ENCODE measurements at places on chromosomes 1 and 21.

DNA sequence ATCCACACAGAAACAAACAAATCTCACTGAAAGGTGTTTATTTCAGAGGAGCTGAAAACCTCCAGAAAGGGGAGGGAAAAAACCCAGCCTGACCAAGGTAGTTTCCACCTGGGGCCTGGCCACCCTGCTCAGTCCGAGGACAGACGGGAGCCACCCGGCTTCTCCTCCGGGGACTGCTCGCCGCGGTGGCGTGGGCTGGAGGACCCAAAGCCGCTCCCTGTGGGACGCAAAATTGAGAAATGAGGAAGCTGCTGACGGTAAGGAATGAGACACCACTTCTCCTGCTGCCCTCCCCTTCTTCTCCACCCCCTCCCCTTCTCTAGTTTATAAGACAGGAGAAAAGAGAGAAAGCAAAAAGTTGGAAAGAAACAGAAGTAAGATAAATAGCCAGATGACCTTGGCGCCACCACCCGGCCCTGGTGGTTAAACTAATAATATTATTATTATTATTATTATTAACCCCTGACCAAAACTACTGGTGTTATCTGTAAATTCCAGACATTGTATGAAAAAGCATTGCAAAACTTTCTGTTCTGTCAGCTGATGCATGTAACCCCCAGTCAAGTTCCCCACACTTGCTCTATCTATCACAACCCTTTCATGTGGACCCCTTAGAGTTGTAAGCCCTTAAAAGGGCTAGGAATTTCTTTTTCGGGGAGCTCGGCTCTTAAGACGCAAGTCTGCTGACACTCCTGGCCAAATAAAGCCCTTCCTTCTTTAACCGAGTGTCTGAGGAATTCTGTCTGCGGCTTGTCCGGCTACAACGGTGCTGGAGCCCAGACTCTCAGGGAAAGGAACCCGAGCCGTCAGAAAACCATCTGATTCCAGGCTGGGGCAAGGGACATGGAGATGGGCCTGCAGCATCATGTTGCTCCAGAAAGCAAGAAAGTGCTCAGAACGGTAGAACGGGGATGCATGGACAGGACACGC is 12.5 kb downstream of the ITGB2 start:
- peak; percentile 18 for DNase-seq

GRCh38 chr1:240004086-240004749 is 87.5 kb upstream of the FMN2 start:
- no peak for DNase-seq

- DNase-seq, result peak; percentile 99
These were observed 464 bp upstream of the ADSS2 start for GRCh38 chr1:244451951-244452795.

GRCh38 chr1:20668581-20668980 is 7.4 kb upstream of the DDOST start:
- no peak for DNase-seq

GRCh38 chr1:24381256-24381655 is 32.3 kb downstream of the STPG1 start:
- DNase-seq, result no peak

DNA sequence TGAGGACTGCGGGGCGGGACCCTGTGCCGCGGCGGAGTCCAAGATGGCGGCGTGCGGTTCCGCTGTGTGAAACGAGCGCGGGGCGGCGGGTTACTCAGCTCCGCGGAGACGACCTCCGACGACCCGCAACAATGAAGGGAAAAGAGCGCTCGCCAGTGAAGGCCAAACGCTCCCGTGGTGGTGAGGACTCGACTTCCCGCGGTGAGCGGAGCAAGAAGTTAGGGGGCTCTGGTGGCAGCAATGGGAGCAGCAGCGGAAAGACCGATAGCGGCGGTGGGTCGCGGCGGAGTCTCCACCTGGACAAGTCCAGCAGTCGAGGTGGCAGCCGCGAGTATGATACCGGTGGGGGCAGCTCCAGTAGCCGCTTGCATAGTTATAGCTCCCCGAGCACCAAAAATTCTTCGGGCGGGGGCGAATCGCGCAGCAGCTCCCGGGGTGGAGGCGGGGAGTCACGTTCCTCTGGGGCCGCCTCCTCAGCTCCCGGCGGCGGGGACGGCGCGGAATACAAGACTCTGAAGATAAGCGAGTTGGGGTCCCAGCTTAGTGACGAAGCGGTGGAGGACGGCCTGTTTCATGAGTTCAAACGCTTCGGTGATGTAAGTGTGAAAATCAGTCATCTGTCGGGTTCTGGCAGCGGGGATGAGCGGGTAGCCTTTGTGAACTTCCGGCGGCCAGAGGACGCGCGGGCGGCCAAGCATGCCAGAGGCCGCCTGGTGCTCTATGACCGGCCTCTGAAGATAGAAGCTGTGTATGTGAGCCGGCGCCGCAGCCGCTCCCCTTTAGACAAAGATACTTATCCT is 430 bp downstream of the RBM15 start:
- peak; percentile 43 for DNase-seq

DNA sequence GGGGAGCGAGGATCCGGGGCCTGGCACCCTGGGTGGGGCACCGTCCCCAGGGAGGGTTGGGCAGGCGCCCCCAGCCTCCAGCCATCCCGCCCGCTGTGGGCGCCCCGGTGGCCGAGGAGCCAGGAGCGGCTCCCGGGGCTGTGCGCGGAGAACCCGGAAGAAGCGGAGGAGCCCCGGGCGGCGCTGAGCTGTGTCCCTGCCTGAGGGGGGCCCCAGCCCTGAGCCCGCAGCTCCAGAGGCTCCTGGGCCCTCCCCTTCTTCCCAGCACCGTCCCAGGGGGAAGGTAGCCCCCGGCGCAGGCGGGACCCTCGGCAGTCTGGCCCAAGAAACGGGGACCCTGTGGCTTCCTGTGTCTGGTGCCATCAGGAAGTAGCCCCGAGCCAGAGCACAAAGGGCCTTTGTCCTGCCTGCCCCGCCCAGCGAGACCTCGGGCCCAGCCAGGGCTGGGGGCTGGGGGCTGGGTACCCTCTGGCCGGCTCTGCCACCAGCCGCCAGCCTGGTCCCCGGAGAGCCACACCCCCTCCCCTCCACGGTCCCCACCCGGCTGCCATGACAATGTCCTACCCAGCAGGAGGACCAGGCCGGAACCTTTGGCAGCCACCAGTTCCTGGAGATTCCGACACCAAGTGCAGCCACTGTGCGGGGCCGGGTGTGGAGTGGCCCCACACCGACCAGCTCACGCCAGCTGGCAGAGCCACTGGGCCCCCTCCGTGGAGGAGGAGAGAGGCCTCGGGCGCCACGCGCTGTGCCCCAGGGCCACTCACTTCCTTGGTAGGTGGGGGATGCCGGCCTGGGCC is 15.6 kb upstream of the TTLL10 start:
- DNase-seq, result peak; percentile 82

- no peak for DNase-seq
These were observed 567.0 kb downstream of the AJAP1 start for GRCh38 chr1:5221451-5221850.

- DNase-seq, result no peak
These were observed 29.8 kb upstream of the PADI2 start for GRCh38 chr1:17148950-17149608.

- DNase-seq, result no peak
These were observed 75.4 kb downstream of the CDC7 start for GRCh38 chr1:91575909-91576519.

DNA sequence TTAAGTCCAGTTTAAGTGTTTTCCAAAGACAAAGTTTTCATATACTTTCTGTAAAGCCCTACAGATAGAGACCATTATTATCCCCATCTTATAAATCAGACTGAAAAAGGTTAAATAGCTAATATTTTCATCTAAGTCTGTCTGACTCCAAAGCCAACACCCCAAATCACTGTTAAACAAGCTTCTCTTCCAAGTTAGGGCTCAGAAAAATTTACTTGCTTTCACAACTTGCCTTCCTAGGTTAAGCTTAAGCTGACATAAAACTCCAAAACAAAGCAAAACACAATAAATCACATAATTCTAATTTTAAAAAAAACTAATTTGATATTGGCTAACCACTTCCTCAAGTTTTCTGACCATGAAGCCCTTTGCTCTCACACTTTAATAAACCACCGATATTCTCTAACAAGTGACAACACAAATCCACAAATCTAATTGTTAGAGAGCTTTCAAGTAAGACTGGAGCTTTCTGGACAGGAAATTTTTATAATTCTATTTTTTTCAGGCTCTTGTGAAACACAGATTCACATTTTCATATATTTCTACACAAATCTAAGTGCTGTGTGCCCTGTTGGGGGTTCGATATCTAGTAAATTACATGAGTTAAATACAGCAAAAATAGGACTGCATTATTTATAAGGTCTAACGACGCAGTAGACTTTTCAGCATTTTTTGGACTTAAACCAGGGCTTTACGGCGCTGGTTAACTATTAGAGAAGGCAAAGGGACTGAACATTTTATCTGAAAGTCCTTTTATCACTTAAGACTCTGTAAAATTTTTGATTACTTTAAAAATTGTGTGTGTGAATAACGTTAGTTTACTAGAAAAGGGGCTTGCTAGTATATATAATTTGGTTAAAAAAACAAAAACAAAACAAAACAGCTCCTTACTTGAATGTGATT is 2.1 kb downstream of the GNG12 start:
- DNase-seq, result no peak

GRCh38 chr21:29166853-29167252 is 36.4 kb downstream of the MAP3K7CL start:
- no peak for DNase-seq

GRCh38 chr1:8219530-8219929 is 98.4 kb upstream of the SLC45A1 start:
- DNase-seq, result no peak

- DNase-seq, result no peak
These were observed 70.8 kb upstream of the PRKACB start for GRCh38 chr1:84073266-84073665.

- DNase-seq, result no peak
These were observed 23.8 kb downstream of the C21orf91 start for GRCh38 chr21:17795146-17796036.

DNA sequence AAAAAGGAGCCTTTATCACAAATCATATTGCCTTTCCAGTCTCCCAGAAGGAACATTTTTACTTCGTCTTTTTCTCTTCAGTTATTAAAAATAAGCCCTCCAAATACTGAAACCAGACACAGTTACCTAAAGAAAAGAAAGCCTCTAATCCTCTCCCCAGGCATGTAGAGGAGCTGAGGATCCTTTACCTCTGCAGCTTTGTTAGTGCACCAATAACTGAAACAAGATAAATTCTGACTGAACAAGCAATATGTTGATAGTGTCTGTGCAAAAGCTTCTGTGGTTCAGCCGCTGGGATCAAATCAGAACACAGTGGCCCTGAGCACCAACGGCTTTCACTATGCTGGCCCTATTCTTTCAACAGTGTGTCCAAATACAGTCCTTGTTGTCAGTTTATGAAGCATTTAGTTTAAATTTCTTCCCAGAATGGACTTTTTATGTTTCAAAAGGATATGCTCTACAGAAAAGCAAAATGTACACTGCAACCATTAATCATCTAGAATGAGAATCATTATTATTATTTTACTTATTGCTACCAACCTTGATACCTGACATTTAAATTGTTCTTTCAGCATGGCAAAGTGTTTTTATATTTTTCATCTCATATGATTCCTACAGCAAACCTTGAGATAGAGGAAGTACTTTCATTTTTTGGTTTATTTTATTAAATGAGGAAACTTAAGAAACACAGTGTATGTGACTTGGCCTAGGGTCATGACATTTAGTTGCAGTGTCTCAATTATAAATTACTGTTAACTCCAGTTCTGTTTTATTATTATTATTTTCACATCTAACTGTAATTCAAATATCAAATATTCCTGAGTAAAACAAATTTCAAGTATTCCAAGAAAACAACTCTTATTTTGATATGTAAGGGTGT is 217.9 kb downstream of the NEGR1 start:
- peak; percentile 10 for DNase-seq

- no peak for DNase-seq
These were observed 217.2 kb upstream of the IRF2BP2 start for GRCh38 chr1:234827181-234827580.

DNA sequence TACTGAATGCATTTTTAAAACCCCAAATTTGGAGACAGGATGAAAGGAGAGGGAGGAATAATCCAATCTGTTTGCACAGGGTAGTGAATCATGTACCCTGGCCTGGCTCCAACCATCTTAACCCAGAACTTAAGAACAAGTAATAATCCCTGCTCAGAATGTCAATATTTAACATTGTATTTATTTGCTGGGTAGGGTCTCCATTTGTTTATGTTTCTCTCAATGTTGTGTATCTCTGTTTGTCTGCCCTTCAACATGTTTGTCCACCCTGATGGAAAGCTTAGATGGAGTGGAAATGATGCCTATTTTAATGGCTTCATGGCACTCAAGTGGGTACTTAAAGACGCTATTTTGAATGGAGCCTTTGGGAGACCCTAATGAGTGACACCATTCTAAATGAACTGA is 54.4 kb upstream of the CDC42BPA start:
- no peak for DNase-seq

DNA sequence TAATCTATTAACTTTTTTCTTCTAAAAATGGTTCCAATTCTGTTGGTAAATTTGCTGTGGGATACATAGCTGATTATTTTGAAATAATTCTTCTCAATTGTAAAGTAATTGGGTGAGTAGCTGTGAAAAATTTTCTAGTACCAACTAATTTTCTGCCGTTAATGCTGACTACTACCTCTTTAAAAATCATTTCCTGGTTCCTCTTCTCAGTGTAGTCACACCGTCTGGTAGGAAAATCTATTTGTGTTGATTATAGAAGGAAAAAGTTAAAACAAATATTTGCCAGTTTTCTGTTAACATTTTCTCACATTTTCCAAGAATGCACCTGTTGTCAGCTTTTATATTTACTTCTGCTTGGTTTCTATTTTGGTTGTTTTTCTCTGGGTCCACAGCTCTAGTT is 82.0 kb downstream of the MAP3K21 start:
- DNase-seq, result no peak

DNA sequence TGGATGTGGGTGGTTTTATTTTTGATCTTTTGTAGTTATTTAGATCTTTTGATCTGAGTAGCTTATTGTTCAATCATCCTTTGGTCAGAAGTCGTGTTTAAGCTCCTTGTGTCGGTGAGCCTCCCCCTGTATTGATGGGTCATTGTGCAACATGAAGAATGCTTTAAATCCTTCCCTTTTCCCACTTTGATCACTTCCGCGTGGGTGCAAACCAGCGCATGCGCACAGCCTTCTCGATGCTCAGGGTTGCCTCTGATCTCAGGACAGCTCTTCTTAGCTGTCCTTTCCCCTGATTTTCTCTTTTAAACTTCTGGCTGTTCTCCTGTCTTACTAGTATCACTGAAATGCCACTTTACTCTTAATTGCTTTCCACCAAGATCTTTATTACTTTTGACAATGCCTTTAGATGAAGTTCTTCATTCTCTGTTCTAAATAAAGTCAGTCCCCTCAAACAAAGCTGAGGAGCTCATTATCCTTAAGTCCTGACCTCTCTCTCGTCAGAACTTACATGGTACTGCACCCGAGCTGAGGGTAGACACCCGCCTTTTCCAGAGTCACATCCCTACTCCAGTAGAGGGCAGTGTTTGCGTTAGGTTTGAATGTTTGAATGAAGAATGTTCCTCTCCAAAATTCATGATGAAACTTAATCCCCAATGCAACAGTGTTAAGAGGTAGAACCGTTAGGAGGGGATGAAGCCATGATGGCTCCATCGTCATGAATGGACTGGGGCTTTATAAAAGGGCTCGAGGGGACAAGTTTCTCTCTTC is 547.9 kb upstream of the TMPRSS15 start:
- peak; percentile 9 for DNase-seq
